T-helper 1 cell (primary cell): ENCODE measurements at places on chromosomes 2 and 18.

- DNase-seq: no peak
Measured at GRCh38 chr2:230920167-230920566, 4.9 kb downstream of the GPR55 start.

DNA sequence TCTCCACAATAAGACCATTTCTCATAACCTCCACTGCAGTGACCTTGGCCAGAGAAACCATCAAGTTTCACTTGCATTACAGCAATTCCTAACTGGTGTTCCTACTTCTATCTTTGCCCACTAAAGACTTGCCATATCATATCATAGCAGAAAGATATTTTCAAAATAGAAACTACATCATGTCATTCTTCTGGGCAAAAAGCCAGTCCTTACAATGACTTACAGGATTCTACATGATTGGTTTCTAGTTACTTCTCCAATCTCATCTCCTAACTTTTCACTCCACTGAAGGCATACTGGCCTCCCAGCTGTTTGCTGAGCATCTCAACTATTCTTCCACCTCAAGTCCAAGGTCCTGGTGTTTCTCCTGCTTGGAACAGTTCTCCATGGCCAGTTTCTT, 151.4 kb downstream of the HNMT start:
- no peak for DNase-seq

- no peak for DNase-seq
Measured at GRCh38 chr2:233853353-233853752, 982 bp downstream of the HJURP start.

GRCh38 chr18:55095584-55095983, 136.3 kb upstream of the CCDC68 start:
- DNase-seq: no peak

- no peak for DNase-seq
Measured at GRCh38 chr2:65300134-65300760, 72.6 kb downstream of the ACTR2 start.

DNA sequence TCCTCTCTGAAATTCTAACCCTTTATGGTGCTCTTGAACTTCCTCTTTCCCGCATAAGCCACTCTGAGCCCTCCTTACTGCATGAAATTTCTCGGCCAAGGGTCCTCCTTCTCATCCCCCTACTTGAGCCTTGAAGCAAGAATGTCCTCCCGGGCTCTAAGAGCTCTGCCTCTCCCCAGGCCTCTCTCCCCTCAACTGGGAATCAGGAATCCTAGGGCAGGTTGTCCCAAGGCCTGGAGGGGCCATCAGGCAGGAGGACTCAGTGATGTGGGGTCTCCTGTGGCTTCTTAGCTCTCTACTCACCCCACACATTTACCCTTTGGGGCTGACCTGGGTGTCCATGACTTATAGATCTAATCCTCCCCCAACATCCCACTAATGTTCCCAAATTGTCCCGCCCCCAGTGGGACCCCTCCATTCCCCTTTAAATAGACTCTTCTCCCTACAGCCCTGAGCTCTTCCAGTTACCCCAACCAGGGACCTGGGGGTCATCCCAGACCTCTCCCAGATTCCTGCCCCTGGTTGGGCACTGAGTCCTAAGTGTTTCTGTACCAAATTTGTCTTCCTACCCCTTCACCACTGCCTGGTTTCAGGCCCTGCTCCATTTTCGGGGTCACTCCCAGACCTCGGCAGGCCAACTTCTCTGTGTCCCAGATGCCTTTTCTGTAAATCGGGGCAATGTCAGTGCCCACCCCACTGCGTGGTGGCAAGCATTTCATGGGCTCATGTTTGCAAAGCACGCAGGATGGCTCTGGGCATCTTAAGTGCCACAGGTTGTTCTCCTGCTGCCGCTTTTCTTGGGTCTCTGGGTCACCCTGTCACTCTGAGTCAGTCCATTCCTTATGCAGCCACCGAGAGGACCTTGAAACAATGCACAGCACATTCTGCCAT, 171.2 kb downstream of the ASB1 start:
- DNase-seq: no peak

DNA sequence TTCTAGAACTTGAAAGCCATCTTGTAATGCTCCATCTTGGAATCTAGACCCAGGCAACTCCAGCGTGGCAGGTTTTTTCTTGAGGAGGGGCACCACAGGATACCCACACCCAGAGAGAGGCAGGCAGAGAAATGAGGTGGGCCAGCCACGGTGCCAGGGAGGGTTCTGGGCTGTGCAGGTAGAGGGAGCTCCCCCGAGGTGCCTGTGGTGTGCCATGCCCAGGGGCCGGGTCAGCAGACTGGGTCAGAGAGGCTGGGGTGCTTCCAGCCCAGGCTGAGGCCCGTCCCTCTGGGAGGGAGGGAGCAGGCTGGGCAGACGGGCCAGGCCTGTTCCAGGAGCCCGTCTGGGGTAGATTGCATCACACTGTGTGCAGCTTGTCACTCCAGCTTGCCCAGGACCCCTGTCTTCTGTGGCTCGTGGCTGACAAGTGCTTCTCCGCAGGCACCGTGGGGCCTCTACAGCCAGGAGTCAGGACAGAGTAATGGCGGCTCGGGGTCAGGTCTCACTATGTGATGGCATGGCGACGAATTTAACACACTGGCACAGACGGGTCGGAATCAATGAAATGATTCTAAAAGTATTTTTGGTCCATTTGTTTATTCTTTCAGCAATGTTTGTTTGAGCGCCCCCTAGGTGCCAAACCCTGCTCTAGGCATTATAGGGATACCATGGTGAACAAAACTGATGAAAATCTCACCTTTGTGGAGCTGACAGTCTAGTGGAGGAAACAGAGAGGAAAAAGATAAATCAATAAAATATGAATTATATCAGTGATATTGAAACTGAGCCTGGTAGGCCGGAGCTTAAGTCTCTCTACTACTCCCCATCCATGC, 144.0 kb downstream of the ACOXL start:
- no peak for DNase-seq

GRCh38 chr2:233047667-233048066, 12.5 kb upstream of the INPP5D start:
- DNase-seq: no peak

- no peak for DNase-seq
Measured at GRCh38 chr18:75173125-75173432, 35.9 kb downstream of the PTGR3 start.

GRCh38 chr2:15042801-15043217, 410.3 kb downstream of the LRATD1 start:
- no peak for DNase-seq

GRCh38 chr2:36555789-36556188, 42.2 kb downstream of the FEZ2 start:
- DNase-seq: no peak

DNA sequence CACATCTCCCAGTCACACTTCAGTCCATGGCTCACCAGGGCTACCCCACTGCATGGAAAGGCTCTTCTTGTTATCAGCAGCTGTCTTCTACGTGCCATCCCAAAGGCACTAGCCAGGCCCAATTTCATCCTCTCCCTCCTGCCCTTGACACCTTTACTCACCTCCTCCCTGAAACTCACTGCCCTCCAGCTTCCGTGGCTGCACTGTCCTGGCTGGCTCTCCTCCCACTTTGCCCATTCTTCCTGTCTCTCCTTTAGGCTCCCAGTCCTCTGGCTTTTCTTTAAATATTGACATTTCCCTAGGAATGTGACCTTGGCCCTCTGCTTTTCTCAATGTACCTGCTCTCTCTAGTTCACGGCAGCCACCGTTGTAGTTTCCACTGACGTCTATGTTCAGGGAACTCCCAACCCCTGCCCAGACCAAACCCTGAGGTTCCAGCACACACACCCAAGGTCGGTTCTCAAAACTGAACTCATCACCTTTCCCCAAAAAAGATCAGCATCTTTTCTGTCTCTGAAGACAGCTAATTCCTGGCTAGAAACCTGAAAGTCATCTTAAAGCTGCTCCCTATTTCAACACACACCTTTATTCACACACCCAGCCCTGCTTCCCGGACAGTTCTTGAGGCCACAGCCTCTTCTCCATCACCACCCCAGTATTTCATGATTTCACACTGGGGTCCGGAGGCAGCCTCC, 36.7 kb downstream of the WDFY1 start:
- no peak for DNase-seq
